ENCODE measurements at places on chromosomes 16 and 17. TPM values are rescaled to one million over a fixed set of nuclear protein-coding genes. Genes with fewer than 3 reads are reported as not detected.

- no peak overlapping the region for H3K4me3 ChIP-seq
- H3K4me1 ChIP-seq: no peaks in the 10 kb centered on the region
- H3K27me3 ChIP-seq: no peaks in the 10 kb centered on the region
- DNase-seq: no peak
- H3K27ac ChIP-seq: no peak overlapping the region
Observed at GRCh38 chr17:61757168-61757567, 106.2 kb downstream of the BRIP1 start.

GRCh38 chr16:69133373-69133954 lies 1.0 kb downstream of the UTP4 start:
- H3K4me1 ChIP-seq: peaks cover 9% of the 10 kb centered on the region
- H3K36me3 ChIP-seq: peaks cover 17% of the 10 kb centered on the region
- no peak overlapping the region for H3K27ac ChIP-seq
- peak overlapping the region; percentile 79 for H3K4me3 ChIP-seq
- DNase-seq: no peak

DNA sequence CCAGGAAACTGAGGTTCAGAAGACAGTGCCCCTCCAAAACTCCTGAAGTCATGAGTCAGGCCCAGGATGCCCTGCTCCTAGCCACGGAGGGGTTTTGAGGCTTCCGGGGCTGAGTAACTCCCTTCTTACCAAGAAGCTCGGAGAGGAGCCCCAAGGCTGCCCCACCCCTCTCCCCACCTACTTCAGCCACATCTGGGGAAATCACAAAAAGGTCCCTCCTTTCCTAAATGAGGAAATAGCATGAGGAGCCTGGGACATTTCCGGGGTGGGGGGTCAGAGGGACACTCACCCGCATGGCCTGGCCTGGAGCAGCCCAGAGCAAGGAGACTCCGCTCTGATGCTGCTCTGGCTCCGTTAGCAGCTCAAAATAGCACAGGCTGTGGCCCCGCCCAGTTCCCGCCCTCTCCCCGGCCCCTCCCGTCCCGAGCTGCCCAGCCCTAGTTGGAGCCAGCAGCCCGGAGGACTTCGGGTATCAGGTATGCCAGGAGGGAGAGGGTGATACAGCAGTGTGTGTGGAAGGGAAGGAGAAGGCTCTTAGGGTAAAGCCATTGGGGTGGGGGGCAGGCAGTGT lies 40.1 kb downstream of the MYO18A start:
- no peaks in the 10 kb centered on the region for H3K36me3 ChIP-seq
- no peaks in the 10 kb centered on the region for H3K27me3 ChIP-seq
- DNase-seq: peak; percentile 81
- H3K4me3 ChIP-seq: no peak overlapping the region

GRCh38 chr16:9225527-9226316 lies 134.3 kb downstream of the HAPSTR1 start:
- DNase-seq: no peak
- no peaks in the 10 kb centered on the region for H3K36me3 ChIP-seq
- H3K27me3 ChIP-seq: no peaks in the 10 kb centered on the region

GRCh38 chr17:1083451-1084187 lies 86.7 kb downstream of the TIMM22 start:
- H3K27ac ChIP-seq: no peak overlapping the region
- H3K27me3 ChIP-seq: no peaks in the 10 kb centered on the region
- no peaks in the 10 kb centered on the region for H3K36me3 ChIP-seq
- H3K4me3 ChIP-seq: no peak overlapping the region
- peaks cover 2% of the 10 kb centered on the region for H3K4me1 ChIP-seq
- no peak for DNase-seq

DNA sequence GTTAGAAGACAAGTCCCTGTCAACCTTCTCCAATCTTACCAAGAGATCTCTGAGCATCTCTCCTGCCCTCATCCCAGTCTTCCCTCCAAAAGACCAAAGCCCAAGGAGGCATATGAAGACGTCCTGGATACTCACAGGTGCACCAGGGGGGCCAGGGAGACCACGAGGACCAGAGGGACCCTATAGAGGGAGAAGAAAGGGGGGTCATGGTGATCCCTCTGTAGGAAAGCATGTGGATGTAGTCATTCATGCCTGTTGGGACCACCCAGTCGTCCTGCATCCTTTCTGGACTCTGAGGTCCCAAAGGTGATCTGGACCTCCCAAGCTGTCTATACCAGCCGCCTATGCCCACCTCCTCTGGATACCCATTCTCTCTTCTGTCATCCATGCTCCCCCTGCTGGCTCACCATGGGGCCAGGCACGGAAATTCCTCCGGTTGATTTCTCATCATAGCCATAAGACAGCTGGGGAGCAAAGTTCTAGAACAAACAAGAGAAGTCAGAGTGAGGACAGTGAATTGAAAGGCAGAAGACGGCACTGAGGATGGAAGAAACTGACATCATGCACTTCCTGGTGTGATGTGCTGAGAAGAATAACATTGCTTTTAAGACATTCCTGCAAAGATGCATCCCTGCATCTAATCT lies 3.3 kb downstream of the COL1A1 start:
- DNase-seq: peak; percentile 60
- peaks cover 2% of the 10 kb centered on the region for H3K4me1 ChIP-seq
- H3K4me3 ChIP-seq: no peak overlapping the region
- H3K36me3 ChIP-seq: no peaks in the 10 kb centered on the region
- no peaks in the 10 kb centered on the region for H3K27me3 ChIP-seq

GRCh38 chr16:69709456-69710084 lies 16.8 kb downstream of the NQO1 start:
- DNase-seq: no peak

GRCh38 chr16:11788914-11789313 lies 8.1 kb downstream of the ZC3H7A start:
- H3K4me3 ChIP-seq: no peak overlapping the region
- H3K36me3 ChIP-seq: no peaks in the 10 kb centered on the region
- H3K27me3 ChIP-seq: no peaks in the 10 kb centered on the region

- no peaks in the 10 kb centered on the region for H3K27me3 ChIP-seq
- no peak overlapping the region for H3K4me3 ChIP-seq
- H3K36me3 ChIP-seq: no peaks in the 10 kb centered on the region
- peaks cover 21% of the 10 kb centered on the region for H3K4me1 ChIP-seq
Observed at GRCh38 chr17:46773221-46773605, 45.3 kb downstream of the WNT3 start.

Gene C16orf92
- not detected for total RNA-seq

Gene NOMO2
- total RNA-seq: 51.1 TPM

Gene SLC35G6
- total RNA-seq: not detected
